ENCODE measurements at places on chromosomes 5 and 9.

DNA sequence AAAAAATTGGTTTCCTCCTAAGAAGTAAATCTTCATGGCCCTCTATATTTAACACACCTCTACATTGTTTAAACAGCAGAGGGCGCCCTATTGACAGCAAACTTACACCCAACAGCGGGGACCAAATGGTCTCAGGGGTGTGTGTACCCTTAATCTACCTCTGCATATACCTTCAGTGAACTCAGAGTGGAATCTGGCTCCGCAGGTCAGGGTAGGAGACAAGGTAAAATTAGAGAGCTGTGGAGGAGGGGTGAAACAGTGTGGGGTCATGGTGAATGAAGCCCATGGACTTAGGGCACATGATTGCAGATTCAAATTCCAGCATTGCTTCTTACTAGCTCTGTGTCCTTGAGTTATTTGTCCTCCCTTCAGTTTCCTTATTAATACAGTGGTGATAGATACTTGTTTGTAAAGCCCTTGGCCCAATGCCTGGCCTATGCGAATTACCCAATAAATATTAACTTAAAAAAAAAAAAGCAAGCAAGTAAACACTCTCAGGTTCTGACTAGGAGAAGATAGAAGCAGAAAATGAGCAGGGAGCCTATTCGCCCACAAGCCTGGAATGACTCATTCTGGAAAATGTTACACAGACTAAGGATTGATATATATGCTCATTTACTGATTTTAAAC is 122.9 kb downstream of the CAVIN4 start:
- DNase-seq, result no peak

DNA sequence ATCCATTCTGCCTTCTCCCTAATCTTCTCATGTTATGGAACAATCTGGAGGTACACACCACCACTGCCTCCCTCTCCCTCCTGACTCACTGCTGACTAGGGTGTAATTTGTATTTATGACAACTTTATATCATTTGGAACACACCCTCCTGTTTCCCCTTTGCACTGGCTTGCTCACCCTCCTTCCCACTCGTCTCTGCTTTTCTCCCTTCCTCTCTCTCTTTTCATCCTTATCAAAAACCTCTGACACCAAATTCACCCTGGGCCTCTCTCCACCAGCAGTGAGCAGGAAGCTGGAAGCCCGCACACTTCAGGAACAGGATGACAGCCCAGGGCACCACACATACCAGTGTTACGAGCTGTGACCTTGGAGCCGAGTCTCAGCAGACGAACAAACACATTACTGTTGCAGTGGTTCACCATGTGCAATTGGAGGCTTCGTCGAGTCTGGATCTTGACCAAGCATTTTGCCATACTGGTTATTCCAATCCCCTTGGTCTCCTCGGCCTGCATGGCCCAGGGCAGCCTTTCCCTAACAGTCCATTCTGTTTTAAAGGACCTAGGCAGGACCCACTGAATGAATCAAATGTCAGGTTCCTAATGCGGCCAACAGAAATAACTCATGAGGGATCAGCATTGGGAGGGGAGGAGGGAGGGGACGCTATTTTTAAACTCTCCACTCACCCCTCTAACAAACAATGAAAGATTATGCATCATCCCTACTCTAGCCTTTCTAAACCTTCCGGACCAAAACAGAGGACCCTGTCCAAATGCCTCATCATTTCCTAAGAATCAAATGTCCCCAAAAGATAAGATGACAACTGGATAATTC is 203.9 kb upstream of the RASEF start:
- DNase-seq, result no peak

GRCh38 chr9:126417684-126418083 is 91.1 kb downstream of the MVB12B start:
- no peak for DNase-seq

GRCh38 chr5:59559323-59559722 is 334.2 kb downstream of the PDE4D start:
- no peak for DNase-seq

- no peak for DNase-seq
These were observed 1303.5 kb downstream of the EFNA5 start for GRCh38 chr5:106367281-106367680.

- DNase-seq, result no peak
These were observed 276.9 kb downstream of the OSTF1 start for GRCh38 chr9:75365196-75365595.

DNA sequence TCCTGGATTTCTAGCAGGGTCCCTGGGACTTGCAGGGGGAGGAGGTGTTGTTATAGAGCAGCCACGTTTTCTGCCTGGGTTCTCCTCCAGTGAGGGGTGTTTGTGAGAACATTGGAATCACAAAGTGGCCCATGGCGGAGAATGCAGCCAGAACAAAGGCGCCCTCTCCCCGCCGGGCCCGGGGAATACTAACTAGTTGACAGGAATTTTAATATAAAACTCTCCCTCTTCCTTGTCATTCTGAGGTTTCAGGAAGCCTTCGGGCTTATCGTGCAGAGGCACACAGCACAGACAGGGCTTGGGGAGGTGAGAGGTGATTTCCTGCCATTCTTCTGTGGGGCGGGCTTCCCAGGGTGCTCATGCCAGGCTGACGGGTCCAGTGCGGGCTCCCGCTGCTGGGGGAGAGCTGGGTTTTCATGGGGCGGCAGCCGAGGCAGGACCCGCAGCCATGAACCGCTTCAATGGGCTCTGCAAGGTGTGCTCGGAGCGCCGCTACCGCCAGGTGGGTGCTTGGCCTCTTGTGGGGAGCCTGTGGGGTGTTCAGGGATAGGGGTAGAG is 37.7 kb downstream of the RGS3 start:
- DNase-seq, result no peak

- DNase-seq, result no peak
These were observed 286.1 kb downstream of the ANXA1 start for GRCh38 chr9:73437758-73438157.

DNA sequence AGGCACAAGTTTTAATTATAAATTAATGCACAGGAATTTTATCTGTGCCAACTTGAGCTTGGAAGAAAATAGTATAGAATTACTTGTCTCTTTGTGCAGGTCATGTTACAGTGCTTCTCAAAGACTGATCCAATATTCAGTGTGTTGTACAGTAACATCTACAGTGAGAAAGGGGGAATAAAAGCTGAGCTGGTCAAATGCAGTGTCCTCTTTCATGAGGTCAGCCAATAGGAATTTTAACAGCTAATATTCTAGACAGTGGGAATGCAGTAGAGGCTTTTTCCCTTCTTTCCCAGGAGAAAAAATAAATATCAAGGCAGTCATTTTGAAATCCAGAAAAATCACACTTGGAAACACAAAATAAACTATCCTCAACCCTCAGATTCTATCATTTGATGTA is 95.7 kb upstream of the ITGA1 start:
- no peak for DNase-seq

- no peak for DNase-seq
These were observed 29.4 kb downstream of the ABITRAM start for GRCh38 chr9:108963459-108964143.

GRCh38 chr9:94922691-94923107 is 196.2 kb downstream of the AOPEP start:
- no peak for DNase-seq

GRCh38 chr5:139468421-139468931 is 2.3 kb upstream of the SMIM33 start:
- no peak for DNase-seq

- no peak for DNase-seq
These were observed 1.6 kb upstream of the HAPLN1 start for GRCh38 chr5:83721953-83722901.

- DNase-seq, result no peak
These were observed 195.9 kb downstream of the RFK start for GRCh38 chr9:76198336-76198735.

GRCh38 chr9:108842610-108843295 is 13.0 kb downstream of the ACTL7B start:
- no peak for DNase-seq
